ENCODE measurements at places on chromosomes 6 and 20.

DNA sequence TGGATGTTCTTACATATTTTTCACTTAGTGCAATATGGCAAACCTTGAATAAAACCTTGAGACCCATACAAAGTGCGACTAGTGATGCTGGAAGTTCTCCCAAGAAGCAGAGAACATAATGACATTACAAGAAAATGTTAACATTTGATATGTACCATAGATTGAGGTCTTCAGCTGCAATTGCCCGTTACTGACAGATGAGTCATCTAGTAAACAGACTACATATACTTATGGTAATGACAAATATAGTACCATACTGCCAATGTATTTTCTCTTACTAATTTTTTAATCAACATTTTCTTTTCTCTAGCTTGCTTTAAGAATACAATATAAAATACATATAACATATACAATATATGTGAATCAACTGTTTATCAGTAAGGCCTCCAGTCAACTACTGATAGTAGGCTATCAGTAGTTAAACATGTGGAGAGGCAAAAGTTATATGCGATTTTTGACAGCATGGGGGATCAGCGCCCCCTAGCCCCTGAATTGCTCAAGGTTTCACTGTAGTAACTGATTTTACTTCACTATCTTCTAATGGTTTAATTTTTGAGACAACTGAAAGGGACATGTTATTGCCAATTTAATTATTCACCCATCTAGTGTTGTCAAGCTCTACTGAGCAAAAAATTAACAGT, 166.7 kb upstream of the ADGRB3 start:
- no peak for DNase-seq

GRCh38 chr6:97865612-97866011, 582.6 kb upstream of the MMS22L start:
- no peak for DNase-seq

DNA sequence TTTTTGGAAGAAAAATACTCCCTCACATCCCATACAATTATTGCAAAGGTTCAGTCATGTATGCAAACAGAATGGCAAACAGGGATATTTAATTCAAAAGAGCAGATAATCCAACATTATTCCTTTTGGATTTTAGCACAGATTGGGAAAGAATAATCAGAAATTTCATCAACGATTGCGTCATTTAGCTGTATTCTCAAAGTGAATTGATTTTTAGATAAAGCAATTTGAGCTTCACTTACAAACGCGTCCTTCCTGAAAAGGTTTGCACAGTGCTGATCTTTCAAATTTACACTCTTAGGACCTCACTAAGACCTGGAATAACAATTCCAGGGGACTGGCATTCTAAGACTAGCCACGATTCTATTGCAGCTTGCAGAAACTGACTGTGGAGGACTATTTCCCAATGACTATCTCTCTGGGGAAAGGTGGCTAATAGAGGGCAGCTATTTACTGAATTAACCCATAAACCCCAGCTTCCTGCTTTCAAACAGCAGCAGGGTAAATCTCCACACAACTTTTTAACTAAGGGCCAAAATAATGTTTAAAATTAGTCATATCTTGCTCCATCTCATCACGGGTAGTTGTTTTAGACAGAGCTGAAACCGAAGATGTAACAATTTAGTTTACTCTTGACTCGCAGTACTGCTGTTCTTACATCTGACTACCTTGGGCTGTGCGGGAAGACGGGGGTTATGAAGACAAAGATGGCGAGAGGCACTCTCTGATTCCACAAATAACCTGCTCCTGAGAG, 131.2 kb upstream of the FAM184A start:
- no peak for DNase-seq

GRCh38 chr6:135640449-135641111, 143.0 kb upstream of the AHI1 start:
- no peak for DNase-seq

GRCh38 chr6:102623201-102623600, 1229.7 kb downstream of the GRIK2 start:
- no peak for DNase-seq

- DNase-seq, result no peak
Observed at GRCh38 chr6:63176181-63176580, 35.1 kb upstream of the FKBP1C start.

DNA sequence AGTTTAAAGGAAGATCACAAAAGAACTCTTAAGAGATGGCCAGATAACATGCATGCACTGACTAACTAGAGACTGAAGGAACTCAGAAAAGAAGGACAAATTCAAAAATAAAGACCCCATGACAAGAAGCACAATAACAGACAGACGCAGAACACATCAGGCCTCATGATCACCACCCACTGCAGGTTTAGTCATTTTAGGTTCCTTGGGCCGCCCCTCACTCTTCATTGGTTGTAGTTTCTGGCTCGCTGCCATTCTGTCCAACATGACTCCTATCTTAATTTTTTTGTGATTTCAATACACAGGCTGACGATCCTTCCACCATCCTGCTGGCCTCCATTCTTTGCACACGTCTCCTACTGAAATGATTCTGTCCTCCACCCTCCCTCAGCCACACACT, 21.6 kb downstream of the STX7 start:
- no peak for DNase-seq

All from skin of body (tissue), 3 donors.